Stimulated activated CD8-positive, alpha-beta memory T cell treated with anti-CD3 and anti-CD28 coated beads, Interleukin-7, amount 100 ng/mL, for 1 hour (primary cell): ENCODE measurements at places on chromosomes 16 and 17.

DNA sequence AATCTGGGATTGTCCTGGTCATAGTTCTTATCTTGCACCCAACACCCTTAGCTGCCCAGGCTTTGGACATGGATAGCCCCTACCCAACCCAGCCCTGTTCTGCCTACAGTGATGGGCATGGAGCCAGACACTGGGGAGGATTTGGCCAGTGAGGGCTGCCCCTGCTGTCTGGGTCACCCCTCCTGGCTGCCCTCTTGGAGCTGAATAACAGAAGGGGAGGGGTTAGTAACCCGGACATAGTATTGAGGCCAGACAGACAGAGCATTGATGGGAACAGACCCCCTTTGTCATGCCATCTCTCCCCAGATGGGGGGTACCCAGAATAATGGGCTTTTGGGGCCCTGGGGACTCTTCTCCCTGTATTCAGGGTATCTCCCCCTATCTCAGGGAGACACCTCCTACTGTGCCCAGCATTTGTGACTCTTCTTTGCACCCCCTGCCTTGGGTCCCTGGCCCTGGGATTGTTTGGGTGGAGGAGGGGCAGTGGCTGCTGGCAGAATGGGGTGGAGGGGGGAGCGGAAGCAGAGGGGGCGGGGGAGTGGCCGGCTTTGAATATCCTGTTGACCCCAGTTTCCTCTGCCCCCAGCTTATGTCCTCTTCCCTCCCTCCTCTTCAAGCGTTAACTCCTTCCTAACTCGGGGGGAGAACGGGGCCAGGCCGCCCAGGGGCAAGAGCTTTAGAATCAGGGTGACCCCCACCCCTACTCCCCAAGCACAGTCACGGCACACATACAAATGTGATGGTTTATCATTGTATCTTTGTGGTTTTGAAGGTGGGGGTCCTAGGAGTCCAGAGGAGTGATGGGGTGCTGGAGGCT, 17.0 kb downstream of the GJD3 start:
- DNase-seq, result no peak

GRCh38 chr16:81798311-81799137, 19.4 kb downstream of the PLCG2 start:
- no peak for DNase-seq

DNA sequence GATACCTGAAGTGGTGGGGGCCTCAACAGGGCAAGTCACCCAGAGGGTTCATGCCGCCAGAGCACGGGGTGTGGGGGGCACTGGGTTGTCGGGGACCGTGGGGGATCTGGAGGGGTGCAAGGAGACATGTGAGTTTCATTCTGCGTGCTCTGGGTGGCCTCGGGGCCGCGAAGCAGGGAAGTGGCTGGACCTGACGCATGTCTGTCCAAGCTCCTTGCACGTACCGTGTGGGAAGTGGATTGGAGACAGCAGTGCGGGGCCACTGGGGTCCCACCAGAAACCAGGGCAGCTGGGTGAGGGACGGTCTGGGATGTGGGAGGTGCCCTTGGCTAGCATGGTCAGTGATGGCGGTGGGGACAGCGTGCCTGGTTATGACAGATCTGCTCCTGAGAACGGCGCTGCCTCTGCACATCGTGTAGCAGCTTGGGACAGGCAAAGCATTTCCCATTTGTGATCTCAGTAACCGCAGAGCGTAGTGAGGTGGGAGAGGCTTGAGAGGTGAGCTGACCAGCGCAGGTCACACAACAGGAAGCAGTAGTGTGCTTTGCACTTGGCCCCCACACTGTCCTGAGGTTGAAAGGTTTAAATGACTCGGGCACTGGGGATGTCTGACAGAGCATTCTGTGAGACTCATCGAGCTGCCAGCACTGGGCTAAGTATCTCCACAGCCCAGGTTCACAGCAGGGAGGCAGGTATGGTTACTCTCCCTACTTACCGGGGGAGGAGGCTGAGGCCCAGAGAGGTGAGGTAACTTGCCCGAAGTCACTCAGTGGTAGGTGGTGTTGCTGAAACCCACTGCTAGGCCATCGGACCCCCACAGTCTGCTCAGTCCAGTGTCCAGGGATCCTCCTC, 114.4 kb downstream of the SOCS1 start:
- DNase-seq, result no peak

- DNase-seq, result no peak
These were observed 234.0 kb downstream of the MSI2 start for GRCh38 chr17:57490111-57490845.

GRCh38 chr17:41496803-41497484, 7.2 kb upstream of the KRT36 start:
- DNase-seq, result no peak

- no peak for DNase-seq
These were observed 630 bp downstream of the RNFT1 start for GRCh38 chr17:59963738-59964481.

- no peak for DNase-seq
These were observed 14.6 kb upstream of the CNGB1 start for GRCh38 chr16:57985204-57986181.

DNA sequence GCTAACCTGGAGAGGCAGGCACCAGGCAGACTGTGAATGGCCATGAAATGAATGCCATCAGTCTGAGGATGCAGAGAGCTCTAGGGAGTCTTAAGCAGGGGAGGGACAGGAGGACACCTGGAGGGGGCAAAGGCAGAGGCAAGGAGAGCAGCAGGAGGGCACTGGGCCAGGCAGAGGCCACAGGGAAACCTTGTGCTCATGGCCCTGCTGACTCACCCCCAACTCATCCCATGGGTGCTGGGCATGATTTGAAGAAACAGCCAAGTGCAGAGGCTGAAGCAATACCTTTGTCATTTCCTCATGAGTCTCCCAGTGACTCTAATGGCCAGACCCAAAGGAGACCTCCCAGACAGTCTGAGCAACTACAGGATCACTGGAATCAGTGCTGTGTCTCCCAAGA, 141.4 kb downstream of the TMEM132E start:
- no peak for DNase-seq

- no peak for DNase-seq
These were observed 39.8 kb downstream of the ZNF778 start for GRCh38 chr16:89257281-89257731.

GRCh38 chr16:28260193-28260592, 32.1 kb upstream of the SBK1 start:
- no peak for DNase-seq

DNA sequence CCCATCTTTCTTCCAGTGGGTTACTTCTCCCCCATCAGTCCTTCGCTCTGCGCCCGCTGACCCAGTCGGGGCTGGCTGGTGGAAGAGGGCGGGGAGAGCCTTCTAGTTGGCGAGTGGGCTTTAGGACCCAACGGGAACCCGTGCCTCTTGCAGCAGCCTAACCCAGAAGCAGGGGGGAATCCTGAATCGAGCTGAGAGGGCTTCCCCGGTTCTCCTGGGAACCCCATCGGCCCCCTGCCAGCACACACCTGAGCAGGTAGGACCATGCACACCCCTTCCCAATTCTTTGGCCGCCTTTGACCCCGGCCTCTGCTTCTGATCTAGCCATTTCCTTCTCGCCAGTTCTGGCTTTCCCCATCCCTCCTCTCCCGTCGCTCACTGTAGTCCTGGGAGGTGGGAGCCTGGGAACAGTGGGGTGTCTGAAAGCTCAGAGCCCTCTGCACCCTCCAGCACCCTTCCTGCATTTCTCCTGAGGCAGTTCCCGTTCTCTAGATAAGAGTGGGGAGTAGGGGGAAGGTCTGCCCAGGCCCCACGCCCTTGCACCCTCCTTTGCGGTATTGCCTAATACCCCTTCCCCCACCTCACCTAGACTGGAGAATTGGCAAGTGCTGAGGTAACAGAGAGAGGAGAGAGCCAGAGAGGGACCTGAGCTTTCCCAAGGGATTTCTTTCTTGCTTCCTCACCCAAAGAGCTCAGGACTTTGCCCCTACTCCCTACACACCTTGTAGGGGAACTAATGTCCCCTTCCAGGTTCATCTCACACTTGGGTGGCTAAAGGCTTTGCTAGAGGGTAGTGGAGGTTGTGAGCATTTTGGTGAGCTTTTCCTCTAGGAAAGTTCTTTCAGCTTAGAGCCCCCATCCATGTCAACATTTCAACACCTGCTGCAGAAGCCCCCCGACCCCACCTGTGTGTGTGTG, at the start of gene RARA:
Gene RARA, plus strand, starts transcription at position 150 of the 918 bp plus-strand sequence. CDS start 22,039 bp downstream, outside the sequence.
- no peak for DNase-seq

DNA sequence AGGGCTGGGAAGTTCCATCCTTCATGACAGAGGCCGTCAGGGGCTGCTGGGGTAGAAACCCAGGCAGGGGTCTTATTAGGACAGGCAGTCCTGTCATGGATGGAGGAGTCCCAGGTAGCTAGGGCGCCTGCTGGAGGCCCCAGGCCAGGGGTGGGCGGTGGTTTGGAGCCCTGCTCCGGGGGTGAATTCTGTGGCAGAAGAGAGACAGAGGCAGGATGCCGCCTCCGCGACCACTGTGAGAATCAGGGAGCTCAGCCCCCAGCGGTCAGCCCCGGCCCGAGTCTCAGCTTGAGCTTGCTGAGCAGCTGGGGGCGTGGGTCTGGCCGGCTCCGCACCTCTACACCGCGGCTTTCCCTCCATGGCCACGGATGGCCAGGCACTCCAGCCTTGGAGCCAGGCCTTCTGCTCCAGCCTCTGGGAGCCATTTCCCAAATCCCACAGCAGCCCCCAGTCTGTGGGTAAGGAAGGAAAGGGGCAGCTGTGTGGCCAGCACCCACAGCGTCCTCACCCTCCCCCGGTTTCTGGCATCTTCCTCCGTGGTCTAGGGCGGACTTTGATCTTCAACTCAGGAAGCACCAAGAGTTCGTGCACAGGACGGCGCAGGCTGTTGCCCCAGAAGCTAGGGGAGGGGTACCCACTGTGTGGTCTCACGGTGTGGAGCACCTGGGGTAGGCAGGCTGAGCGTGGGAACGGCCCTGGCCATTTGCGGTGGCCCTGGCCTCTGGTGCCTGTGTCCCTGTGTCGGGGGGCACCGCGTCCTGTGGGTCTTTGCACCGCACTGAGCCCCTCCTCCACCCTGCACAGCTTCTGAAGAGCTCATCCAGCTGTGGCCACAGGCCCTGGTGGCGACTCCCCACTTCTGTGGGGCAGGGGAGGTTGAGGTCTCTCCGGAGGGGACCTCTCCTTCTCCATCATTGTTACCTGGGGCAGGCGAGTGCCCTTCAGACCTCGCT, 14.1 kb downstream of the CD7 start:
- no peak for DNase-seq

DNA sequence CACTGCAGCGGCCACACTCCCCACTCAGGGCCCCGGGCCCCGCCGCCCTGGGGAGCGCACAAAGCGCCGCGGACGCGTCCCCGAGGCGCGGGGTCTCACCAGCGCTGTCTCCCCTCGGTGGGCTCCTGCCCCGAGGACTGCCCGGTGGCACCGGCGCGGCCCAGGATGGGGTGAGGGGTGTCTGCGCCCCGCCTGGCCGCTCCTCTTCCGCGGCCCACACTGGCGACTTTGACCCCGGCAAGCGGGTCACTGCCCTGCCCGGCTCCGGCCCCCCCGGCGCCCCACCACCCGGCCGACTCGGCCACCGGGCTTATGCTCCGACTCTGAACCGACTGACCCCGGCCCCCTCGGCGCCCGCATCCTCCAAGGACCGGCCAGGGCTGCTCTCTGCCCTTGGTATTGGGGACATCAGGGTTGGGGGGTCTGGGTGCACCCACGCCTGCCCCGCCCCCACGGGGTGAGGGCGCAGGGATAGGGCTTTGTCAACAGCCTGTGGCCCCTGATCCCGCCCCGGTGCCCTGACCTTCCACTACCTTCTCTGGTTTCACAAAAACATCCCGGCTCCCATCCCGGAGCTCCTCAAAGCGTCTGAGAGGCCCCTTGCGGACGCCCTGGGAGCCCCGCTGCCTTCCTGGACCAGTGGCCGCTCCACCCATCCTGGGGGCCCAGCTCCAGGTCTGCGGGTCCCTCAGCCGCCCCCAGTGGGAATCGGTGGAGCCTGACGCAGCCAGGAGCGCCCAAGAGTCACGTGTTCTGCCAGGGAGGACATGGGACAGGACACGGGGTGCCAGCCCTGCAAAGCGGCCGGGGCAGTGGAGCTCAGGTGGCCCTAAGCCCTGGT, 829 bp downstream of the GCGR start:
- DNase-seq, result no peak

GRCh38 chr17:74608511-74608910, 15.0 kb downstream of the CD300E start:
- DNase-seq, result no peak

DNA sequence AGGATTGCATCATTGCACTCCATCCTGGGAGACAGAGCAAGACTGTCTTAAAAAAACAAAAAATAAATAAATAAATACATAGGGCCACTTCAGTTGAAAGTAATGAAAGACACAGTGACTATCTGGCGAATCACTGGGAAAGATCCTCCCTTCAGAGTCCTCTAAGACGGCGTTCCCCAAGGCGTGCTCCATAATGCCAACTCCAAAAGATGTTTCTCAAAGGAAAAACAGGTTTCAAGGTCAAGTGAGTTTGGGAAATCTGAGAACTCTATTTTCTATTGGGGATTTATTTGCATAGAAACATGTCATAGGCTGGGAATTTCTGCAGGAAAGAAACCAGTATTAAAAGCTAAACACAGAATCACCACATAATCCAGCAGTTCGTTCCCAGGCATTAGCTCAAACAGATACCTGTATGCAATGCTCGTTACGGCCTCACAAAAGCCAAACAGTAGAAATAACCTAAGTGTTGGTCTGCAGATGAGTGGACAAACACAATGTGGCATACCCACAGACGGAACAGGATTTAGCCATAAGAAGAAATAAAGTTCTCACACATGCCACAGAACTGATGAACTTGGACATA, 7.9 kb downstream of the KLHDC4 start:
- DNase-seq, result no peak

DNA sequence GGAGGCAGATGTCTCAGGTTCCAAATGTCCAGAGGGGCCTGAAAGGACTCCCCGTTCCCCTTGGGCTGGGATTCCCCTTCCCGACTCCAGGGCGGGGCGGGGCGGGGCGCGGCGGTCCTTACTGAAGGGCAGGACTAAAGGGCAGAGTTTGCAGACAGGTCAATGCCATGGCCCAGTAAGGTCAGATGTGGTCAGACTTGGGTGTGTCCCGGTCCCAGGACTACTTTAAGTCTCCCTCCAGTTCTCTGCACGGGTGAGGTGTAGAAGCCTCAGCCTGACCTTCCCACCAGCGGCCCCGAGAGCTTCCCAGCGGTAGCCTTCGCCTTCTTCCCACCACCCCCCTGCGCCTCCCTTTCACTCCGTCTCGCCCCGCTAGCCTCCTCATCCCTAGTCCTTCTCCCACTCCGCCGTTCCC, 532 bp downstream of the KDM6B start:
- no peak for DNase-seq

- DNase-seq, result no peak
These were observed 1.1 kb downstream of the CES2 start for GRCh38 chr16:66936462-66936861.
